ENCODE measurements at places on chromosomes 13 and 19.

DNA sequence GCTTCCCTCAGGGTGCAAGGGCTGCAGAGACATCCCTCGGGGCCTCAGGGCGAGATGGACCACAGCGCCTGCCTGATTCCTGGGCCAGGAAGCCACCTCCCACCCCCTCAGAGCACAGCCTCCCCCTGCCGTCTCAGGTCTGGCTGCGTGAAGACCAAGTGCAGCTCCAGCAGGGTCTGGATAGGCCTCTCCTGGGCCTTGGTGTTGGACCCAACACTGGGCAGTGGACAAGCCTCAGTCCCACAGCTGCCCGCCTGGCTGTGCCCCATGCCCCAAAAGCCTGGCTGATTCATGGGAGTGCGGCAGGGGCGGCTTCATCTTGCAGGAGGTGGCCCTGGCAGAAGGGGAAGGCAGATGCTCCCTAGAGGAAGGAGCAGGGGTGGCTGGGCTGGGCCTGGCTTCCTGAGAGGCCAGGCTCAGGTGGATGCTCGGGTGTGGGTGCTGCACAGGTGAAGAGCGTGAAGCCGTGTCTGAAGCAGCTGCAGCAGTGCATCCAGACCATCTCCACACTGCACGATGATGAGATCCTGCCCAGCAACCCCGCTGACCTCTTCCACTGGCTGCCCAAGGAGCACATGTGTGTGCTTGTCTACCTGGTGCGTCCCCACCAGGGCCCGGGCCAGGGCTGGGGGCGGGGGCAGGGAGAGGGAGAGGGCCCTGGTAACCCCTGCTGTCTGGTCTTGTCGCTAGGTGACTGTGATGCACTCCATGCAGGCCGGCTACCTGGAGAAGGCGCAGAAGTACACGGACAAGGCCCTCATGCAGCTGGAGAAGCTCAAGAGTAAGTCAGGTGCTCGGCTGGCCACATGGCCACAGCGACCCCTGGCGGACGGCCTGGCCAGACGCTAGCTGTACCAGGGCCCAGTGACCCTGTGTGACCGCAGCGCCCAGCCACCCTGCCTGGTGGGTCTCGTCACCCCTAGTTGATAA lies 21.7 kb downstream of the MAU2 start:
- DNase-seq: no peak

DNA sequence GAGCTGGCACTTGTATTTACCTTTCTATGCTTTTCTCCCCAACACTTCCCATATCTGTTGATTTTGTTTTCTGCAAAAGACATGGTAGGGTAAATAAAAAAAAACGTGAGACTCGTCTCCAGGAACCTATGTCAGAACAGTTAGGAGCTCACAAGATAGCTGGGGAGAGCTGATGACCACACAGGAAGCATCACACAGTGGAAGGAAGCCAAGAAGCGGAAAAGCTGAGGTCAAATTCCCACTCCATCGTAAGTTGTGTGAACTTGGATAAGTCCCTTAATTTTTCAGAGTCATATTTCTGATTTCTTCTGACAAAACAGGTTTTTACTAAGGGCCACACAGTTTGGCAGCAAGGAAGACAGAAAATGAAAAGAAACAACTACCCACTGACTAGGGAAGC lies 199.6 kb downstream of the KLF5 start:
- DNase-seq: no peak

DNA sequence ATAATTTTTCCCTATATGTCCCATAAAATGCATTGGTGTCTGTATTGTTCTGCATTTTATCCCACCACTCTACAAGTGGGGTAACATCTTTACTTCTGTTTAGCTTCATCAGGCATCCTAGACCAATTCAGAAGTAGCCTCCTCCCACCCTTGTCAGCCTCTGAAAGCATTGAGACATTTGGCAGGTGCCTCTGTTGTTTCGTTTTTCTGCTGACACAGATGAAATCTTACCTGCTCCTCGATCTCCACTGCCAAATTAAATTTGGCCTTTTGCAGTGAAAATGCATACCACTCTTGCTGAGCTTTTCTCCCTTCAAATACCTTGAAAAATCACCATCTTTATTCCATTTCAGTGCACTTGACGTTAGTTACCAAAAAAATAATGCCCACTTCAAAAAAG lies 83.5 kb upstream of the STARD13 start:
- no peak for DNase-seq

GRCh38 chr13:114319441-114319913 lies 5.2 kb downstream of the CHAMP1 start:
- peak; percentile 28 for DNase-seq

DNA sequence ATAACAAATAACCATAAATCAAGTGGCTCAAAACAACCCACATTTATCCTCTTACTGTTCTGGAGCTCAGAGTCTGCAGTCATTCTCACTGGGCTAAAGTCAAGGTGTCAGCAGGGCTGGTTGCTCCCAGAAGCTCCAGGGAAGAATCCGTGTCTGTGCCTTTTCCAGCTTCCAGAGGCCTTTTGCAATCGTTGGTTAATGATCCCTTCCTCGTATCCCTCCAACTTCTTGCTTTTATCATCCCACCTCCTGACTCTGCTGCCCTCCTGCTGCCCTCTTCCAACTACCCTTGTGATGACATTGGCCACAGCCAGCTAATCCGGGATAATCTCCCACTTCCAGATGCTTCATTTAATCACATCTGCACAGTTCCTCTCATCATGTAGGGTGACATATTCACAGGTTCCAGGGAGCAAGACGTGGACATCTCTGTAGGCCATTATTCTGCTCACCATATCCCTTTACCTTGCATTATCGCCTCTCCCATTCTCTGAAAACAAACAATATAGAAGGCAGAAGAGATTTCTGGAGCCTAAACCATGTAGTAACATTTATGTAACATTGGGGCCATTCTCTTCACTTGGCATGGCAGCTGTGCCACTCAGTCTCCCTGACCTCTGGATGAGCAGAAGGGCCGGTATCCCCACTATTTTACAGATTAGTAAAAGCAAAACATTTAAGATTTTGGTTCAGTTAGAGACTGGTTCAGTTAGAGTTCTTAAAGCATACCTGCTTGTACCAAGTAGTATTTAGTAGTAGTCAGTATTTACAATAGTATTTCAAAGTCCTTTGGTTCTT lies 53.5 kb downstream of the RFC3 start:
- DNase-seq: no peak

- DNase-seq: no peak
These were observed 99.9 kb upstream of the FAM216B start for GRCh38 chr13:42681326-42682100.

DNA sequence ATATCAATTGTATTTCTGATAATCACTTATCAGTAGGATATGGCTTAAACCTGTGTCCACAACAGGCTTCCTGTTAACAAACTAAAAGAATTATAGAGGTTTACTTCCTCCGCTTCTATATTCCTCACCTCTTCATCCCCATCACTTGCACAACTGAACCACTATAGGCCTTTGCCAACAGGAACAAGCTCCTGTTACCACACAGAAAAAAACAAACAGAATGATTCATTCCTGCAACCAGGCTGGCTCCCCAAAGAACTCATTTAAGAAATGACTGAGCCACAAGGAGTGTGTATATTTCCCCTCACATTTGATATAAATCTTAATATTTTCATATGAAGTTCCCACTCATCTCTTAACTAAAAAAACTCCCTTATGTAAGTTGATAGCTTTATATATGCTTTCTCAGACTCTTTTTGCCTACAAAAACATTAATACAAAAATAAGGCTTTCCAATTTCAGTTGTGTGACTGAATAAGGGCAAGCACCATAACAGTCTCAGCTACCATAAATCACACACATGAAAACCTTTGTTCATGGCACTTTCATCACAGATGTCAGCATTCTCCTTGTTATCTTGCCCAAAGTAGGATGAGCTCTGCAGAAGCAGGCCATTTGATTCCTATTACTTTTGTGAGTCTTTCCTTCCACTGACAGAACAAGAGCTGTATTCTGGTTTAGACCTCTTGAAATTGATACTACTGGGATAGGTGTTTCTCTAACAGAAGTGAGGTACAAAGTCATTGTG lies 366.8 kb downstream of the SLITRK1 start:
- no peak for DNase-seq

- no peak for DNase-seq
These were observed 28.5 kb downstream of the SLITRK1 start for GRCh38 chr13:83853771-83854170.

GRCh38 chr19:52351512-52351911 lies 15.5 kb downstream of the ZNF610 start:
- DNase-seq: no peak

DNA sequence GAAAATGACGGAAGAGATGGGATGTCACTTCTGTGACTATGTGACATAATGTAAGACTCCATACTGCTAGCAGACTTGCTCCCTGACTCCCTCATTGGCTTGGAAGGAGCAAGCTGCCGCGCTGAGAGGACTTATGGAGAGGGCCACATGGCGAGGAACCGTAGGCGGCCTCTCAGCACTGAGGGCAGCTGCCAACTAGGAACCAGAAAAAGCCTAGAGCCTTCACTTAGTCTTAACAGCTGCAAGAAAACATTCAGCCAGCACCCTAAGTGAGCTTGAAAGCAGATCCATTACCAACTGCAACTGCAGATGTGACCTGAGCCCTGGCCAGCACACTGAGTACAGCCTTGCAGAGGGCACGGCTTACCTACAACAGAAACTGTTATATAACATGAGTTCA lies 33.9 kb downstream of the USP12 start:
- no peak for DNase-seq

DNA sequence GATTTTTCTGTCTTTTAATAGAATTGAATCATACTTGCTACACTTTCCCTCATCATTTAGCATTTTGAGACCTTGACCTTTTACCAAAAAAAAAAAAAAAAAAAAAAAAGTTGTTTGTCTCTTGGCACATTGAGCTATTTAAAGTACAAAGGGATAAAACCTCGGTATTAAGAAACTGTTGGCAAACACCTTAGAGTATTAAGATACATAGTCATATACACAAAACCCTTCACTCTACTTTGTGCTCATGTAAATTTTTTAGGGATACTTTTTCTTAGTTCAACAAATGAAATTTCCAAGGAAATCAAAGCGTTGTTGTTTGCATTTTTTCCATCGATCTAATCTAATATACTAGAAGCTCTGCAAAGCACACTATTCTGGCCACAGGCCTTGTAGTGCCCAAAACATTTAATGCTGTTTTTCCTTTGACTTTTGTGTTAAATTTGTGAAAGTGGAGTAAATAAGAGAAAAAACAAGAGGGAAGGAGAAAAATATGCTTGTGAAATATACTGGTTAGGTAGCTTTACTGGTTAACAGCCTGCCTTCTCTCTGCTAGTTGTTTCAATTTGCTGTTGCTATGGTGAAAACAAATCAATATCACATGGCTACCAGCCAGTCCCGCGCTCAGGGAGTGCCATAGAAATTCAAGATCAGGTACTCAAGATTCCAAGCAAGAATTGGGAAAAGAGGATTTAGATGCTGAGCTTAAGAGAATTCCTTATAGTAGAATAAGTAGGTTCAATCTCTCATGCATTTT lies 2.6 kb downstream of the MBNL2 start:
- no peak for DNase-seq

GRCh38 chr19:13689085-13689484 lies 75.2 kb upstream of the MRI1 start:
- no peak for DNase-seq

DNA sequence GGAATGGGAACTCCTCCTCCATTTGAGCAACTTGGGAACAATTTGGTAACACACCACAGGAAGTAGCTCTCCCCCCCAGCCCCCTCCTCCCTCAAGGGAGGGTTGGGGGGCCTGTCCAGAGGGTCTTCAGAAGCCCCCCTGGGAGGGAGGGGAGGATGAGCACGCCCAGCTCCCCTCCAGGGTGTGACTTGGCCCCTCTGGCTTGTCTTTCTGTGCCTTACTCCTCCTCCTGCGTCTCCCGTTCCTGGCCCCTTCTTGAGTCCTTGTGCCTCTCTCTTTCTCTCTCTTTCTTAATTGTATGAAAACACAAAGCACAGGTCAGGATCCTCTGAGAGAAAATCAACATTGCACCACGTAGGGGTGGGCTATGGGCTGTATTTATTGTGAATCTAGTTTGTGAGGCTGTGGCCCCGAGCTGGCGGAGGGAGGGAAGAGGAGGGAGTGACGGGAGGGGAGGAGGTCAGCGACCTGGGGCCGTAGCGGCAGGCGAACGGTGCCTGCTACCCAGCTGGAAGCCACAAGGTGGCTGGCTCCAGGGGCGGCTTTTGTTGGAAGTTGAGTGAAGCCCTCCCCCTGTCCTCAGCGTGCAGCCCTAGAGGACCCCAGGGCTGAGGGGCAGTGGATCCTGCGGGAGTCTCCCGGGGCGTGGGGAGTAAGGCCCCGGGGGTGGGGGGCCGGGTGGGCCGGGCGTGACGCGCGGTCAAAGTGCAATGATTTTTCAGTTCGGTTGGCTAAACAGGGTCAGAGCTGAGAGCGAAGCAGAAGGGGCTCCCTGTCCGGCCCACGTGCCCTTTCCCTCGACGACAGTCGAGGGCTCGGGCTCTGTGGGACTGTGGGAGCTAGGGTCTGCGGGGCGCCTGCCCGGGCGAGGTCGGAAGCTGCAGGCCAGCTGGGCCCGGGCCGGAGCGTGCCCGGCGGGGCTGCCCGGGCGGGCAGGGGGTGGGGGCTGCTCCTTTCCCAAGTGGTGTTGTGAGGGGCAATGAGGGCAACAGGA lies 6.4 kb downstream of the LYL1 start:
- no peak for DNase-seq

DNA sequence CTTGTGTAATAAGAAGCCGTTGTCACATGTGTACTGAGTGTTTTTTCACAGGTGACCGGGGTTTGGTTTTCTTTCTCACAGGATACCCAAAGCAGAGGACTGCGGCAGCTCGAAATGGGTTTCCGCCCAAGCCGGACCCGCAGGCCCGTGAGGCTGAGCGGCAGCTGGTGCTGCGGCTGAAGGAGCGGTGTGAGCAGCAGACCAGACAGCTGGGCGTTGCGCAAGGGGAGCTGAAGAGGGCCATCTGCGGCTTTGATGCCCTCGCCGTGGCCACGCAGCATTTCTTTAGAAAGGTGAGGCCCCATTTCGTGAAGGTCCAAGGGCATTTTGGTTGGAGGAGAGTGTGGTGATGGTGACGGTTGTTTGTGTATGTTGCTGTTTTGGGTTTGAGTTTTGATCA lies 236.3 kb downstream of the SLC7A1 start:
- no peak for DNase-seq

DNA sequence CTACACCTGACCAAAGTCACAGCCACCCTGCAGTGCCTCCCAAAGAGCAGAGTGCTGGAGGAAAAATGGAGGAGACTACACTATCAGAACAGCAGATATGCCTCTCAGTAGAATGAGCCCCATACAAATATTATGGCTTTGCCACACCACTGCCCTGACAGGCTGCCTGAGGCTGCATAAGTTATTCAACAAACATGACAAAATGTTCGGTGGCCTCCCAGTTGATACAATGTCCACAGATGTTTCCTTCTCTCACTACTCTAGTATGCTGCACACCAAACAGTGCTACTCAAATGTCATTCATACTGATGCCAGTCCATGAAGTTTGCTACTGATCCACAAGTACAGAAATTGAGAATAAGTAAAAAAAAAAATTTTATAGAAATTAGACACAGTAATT lies 41.0 kb downstream of the N4BP2L2 start:
- no peak for DNase-seq

- DNase-seq: no peak
These were observed 42.5 kb downstream of the DNM2 start for GRCh38 chr19:10760273-10760944.

GRCh38 chr13:25727250-25727649 lies 324.6 kb downstream of the SHISA2 start:
- DNase-seq: no peak

Measured in T1000 (cell line).